ENCODE measurements at places on chromosomes 16 and 17.

DNA sequence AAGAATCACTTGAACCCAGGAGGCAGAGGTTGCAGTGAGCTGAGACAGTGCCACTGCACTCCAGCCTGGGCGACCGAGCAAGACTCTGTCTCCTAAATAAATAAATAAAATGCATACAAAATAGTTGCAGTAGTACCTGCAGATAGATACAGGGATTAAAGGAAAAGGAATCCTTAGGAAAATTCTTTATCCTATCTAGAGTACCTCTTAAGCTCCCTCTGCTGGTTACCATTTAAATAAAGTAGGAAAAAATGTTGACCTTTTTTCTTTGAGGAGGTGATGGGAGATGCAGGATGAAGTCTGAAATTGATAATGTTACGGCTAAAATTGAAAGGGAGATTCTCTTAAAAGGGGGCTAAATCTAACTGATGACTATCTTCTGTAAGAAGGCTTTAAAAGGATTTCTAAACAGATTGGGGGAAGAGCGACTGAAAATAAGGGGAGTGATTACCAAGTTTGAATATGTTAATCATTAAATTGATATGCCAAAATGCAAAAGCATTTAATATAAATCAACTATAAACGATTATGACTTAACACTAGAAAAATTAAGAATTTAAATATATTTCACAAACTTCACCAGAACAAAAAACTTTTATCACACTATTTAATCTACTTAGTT is 29.4 kb downstream of the C16orf87 start:
- no peak for DNase-seq

- no peak for DNase-seq
Measured at GRCh38 chr17:28533091-28533807, 19.2 kb downstream of the UNC119 start.

- no peak for DNase-seq
Measured at GRCh38 chr17:8793649-8794048, 5.5 kb downstream of the MFSD6L start.

GRCh38 chr16:55500530-55501011 is 8.3 kb upstream of the LPCAT2 start:
- no peak for DNase-seq
